ENCODE measurements at places on chromosomes 1 and 21.

DNA sequence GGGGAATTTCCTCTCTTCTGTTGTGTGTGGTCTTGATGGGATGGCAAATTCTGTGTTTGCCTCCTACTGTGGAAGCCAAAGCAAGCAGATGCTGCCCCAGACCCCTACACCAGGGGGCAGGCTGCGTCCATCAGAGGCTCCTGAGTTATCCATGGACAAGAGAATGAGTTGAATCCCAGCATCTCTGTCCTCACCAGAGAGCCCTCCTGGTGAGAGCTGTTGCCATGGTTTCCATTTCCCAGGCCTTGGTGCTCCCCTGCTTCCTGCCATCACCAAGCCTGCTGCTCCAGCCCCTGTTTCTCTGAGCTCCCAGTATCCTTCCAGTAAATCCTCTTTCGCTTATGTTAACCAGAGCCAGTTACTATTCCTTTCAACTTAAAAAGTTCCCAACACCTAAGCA lies 20.4 kb upstream of the GNG12 start:
- peak; percentile 88 for DNase-seq

GRCh38 chr1:68181165-68181556 lies 51.2 kb downstream of the WLS start:
- DNase-seq = no peak

DNA sequence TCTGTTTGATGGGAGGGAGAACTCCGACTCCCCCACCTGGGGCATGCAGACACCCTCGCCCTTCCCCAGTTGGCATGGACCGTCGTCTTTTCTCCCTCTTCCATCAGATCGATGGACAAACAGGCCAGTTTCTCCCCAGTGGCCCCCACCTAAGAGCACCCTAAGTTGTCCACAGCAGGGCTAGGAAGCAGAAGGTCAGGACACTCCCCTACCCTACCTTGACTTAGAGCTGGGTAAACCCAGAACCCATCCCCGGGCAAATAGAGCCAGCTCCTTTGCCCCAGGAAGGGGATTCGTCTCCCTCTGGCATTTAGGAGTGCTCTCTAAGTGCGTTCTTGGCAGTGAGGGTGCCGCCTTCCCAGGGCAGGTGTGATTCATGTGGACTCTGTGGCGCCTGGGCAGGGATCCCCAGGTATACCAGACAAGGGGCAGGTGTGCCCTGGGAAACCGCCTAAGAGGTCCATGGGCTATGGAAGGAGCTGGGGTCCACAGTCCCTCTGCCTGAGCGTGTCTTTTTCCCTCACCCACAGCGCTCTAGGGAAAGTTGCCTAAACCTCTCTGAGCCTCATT lies 2.7 kb upstream of the RUNX3 start:
- DNase-seq = no peak

- no peak for DNase-seq
These were observed 162.0 kb upstream of the C1orf174 start for GRCh38 chr1:4062041-4062440.

DNA sequence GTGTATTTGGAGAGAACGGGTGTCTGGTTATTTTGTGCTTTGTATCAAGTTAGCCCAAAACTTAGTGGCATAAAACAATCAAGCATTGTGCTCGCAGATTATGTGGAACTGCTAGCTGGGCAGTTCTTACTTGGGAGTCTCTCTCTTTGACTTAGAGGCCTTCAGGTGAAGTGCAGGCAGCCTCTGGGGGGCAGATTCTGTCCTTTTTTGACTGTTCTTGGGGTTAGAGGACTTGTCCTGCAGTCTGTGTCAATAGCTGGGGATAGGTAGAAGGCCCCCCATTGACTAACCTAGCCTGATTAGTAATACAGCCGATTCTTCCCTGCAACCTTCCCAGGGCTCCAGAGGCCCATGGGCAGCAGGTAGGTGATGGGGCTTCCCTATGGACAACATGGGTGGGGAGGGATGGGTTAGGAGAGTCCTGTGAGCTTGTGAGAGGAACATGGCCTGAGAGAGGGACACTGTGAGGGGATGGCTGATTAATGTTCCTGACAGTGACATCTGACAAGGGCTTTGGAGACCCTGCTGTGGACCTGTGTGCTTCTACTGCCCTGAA lies 37.2 kb upstream of the ACOT11 start:
- no peak for DNase-seq

- peak; percentile 92 for DNase-seq
These were observed 176.5 kb upstream of the HOOK1 start for GRCh38 chr1:59638231-59638711.

DNA sequence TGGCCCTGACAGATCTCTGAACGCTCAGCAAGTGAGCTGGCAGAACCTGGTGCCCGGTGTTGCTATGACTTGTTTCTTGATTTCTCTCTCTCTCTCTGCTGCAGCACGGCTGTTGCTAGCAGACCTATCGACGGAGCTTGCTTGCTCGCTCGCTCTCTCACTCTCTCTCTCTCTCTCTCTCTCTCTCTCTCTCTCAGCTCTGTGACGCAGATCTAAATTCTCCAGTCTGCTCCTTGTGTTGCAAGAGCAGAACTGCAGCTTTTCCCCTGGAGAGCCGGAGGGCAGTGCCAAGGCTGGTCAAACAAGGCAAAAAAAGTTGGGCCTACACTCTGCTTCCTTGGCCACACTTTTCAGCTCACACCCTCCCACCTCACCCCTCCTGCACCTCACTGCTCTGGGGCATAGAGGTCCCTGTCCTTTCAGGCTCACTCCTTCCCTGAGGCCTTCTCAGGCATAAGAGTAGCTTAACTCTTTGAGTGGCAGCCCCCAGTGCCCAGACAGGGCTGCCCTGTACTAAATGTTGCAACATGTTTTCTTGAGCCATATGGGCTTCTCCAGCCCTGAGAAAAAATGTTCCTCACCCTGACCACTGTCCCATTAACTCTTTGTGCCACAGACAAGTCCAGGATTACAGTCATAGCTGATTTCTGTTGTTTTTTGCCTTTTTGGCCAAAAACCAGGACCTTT lies 72.2 kb downstream of the CD46 start:
- peak; percentile 86 for DNase-seq

- DNase-seq = no peak
These were observed 50.5 kb downstream of the SIK1 start for GRCh38 chr21:43376478-43376882.

DNA sequence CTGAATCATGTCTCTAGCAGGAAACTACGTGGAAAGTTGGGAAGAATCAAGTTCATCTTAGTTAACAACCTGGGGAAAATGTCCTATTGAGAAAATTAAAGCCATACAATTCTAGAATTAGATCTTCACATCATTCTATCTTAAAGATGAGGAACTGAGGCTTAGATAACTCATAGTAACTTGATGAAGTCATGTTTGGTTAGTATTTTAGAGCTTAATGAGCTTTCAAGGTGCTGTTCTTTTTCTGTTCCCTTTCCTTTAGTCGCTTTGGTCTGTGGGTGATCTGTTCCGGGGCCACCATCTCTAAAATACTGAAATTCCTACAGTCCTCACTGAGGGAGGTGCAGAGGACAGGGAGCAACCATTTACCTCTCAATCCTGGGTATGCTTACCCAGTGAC lies 4.3 kb upstream of the GLUL start:
- no peak for DNase-seq

- no peak for DNase-seq
These were observed 158.7 kb upstream of the NBPF11 start for GRCh38 chr1:148310807-148311206.

GRCh38 chr1:32684167-32684811 lies 18.3 kb downstream of the SYNC start:
- DNase-seq = peak; percentile 20

DNA sequence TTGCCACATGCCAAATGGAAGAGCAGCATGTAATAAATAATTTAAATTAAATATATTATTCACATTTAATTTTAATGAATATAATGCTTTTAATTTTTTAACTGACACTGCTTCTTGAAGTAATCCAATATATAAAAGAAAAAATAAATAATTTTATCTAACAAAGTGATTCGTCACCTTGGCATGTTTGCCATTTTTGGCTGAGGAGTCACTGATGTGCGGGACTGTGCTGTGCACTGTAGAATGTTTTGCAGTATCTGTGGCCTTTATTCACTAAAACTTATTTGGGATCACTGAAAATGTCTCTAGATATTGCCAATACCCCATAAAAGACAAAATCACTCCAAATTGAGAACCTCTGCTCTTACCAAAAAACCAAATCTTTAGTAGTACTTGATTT lies 807.8 kb downstream of the BRINP3 start:
- peak; percentile 74 for DNase-seq

- peak; percentile 7 for DNase-seq
These were observed 88.9 kb downstream of the XPR1 start for GRCh38 chr1:180720753-180721152.

DNA sequence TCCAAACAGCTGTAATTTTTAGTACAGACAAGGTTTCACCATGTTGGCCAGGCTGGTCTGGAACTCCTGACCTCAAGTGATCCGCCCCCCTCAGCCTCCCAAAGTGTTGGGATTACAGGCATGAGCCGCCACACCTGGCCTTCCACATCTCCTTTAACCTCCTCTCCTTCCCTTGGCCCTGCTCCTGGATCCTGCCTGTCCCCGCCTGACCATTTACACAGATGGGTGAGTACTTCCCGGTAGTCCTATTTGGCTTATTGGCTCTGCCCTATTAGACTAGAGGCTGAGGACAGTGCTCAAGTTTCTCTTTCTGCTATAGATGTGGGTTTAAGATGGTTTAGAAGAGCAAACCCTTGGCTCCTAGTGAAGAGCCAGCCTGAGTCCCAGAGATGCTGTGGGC lies 7.1 kb downstream of the PTPN7 start:
- no peak for DNase-seq

- DNase-seq = no peak
These were observed 56.7 kb downstream of the PRRX1 start for GRCh38 chr1:170720661-170721060.

GRCh38 chr1:119226913-119227312 lies 86.5 kb upstream of the WARS2 start:
- DNase-seq = peak; percentile 17

DNA sequence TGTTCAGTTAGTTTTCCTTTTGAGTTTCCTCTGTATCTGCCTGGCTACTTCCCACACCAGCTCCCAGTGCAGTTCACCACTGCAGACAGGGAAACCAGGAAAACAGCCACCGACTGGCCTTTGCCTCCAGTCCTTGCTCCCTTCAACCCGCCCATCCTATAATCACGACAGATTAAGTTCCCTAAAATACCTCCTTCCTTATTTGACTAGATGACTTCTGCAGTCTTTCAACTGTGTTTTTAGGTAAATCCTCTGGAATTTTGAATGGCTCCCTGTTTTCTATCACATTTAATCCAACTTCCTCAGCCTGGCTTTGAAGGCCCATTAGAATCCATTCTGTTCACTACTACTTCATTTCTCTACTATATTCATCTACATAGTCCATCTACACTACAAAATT lies 37.6 kb downstream of the BEND5 start:
- DNase-seq = no peak

DNA sequence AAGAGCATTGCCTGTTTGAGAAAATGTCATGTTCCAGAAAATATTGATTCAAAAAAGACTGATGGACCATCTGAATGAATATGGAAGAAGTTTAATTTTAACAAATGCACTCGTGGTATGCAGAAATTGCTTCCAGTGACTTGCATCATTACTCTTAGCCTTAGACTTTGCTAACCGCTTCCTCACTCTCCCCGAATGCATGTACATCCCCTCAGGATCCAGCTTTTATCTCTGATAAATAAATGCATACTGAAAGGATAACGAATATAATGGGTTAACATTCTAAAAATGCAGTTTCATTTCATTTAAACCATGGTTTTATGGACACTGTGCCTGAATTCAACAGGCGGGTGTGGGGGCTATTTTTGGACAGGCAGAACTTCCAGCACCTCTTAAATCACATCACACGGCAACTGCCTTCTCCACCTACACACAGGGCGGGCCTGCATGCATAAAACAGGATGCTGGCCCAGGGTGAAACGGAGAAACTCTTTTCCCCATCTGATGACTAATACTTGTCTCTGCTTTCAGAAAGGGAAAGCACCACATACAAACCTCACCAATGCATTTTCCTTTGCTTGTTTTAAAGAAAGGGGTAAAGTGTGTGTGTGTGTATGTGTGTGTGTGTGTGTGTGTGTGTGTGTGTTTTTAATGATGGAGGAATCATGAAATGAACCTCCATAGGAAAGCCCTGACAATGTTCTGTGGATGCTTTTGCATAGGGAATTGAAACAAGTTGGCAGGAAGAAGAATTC lies 48.7 kb downstream of the SPAG17 start:
- DNase-seq = peak; percentile 94

DNA sequence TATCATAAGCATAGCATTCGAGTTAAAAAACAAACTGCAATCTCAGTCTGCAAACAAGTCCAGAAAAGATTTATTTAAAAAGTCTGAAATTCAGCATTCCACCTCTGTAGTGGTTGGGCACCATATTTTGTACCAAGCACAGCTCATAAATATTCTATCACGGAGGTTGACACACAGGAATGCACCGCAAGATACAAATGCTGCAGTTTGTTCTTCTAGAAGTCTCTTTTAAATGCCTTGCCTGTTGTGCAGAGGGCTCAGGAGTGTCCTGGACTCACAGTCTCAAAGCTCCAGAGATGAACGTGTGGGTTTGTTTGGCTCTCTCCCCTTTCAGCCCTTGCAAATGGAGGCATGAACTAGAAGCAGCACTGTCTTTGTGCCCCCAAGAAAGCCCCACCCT lies 212.4 kb upstream of the USP24 start:
- peak; percentile 64 for DNase-seq

DNA sequence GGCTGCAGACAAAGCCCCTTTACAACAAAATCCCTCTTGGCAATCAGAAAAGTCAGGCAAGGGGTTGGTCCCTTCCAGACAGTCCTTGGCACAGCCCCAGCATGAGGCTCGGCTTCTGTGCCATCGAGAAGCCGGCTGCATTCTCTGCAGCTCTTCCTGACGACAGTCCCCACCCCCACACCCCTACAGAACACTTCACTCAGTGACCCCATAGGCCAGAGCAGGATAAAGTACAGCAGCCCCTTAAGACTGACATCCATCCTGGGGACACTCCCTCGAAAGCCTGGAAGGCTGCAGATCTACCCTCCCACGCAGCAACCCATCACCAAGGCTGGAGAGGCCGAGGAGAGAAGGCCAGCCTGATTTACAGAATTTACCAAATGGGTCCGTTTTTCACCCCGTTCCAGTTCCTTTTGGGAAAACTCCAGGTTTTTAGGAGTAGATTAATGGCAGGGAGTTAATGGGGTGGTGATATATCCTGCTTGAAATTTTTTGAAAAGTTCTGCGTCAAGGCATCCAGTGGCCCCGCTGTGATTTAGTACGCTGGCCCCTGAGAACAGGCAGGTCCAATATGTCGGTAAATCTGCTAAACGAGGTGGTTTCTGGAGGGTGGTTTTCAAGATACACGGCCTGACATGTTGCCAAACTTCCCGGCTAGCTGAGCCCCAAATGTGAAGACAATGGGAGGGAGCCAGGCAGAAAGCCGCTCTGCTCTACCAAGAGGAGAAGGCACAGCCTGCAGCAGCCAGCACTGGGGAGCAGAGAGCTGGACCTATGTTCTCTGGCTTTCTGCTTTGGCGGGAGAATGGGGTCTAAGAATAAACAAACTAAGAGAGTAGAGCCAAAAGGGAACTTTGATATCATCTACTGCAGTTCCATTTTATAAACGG lies 81.7 kb downstream of the SSBP3 start:
- no peak for DNase-seq

GRCh38 chr1:70509996-70510876 lies 99.2 kb downstream of the CTH start:
- peak; percentile 93 for DNase-seq

GRCh38 chr1:183058851-183059502 lies 35.8 kb downstream of the LAMC1 start:
- DNase-seq = no peak

Data from fibroblast of skin of right biceps (primary cell).